ENCODE measurements at places on chromosomes 3 and 15.

- DNase-seq = no peak
Measured at GRCh38 chr15:99931703-99932603, 198.7 kb upstream of the LYSMD4 start.

DNA sequence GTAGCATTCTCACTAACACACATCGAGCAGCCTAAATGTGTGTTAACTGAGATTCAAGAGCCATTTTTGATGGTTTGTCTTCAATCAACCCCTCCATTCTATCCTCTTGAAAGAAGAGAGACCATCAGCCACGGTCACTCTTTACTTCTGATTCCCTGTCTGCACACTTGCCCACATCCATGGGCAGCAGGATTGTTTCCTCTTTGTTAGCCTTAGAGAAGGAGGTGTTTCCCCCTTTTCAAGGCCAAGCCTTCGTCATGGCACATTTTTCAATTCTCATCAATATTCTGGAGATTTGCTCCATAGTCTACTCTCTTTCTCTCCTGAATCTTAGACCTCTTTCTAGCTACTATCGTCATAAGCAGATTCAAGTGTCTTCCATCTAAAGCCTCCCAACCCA is 522.4 kb upstream of the NAALADL2 start:
- DNase-seq = peak; percentile 43

GRCh38 chr3:15113884-15114283 is 14.9 kb upstream of the RBSN start:
- no peak for DNase-seq

DNA sequence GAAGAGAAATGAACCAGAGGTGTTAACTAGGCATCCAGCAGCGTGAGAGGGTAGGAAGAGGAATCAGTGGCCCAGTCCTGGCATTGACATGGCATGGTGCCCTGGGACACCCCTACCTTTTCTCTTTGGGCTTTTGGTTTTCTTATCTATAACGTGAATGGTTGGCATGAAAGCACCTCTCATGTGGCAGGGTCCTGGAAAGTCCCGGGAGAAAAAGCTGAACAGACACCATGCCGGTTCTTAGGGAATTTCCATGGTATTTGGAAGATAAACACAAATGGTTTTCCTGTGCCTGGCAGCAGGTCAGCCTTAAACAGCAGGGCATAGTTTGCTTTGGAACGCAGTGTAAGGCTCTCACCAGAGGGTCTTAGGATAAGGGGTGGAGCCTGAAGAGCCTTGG is 15.4 kb downstream of the ARNT2 start:
- DNase-seq = no peak

DNA sequence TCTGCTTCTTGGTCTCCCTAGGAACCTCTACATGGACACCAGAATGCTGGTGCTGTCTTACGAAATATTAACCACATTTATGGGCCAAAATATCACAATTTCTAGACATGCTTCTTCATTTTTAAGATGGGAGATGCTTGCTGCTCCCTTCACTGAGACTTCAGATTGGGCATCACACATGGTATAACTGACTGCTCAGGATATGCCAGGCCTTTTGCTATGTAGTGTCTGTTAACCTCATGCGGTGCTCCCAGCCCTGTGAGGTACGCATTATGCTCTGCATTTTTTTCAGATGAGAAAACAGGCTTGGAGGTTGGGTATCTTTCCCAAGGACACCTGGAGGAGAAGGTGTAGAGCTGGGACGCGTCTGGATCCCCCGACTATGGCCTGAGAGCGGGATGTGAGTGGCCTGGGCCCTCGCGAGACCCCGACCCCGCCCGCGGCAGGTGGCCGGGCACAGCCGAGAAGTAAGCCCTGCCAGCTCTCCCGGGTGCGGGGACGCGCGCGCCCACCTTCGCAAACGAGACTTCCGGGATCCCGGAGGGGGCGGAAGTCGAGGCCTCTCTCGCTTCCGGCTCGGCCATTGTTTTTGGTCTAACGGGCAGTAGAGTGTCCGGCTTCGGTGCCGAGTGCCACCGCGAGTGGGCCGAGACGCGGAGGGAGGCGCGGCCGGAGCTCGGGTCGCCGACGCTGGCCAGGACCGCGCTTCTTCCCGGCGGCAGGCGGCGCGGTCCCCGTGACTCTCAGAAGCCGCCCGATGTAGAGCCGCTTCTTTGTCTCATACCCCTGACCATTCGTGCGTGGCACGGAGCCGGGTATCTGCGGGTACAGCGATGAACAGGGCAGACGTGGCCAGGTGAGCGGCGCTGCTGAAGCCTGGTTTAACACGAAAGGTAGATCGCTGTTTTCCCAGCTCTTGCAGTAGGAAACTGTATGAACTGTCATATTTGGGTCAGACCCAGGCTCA is at the start of gene ZKSCAN7:
Gene ZKSCAN7 (plus strand): TSS at position 568 of the 967 bp plus-strand sequence. CDS start 1,855 bp downstream, outside the sequence.
- DNase-seq = peak; percentile 65

DNA sequence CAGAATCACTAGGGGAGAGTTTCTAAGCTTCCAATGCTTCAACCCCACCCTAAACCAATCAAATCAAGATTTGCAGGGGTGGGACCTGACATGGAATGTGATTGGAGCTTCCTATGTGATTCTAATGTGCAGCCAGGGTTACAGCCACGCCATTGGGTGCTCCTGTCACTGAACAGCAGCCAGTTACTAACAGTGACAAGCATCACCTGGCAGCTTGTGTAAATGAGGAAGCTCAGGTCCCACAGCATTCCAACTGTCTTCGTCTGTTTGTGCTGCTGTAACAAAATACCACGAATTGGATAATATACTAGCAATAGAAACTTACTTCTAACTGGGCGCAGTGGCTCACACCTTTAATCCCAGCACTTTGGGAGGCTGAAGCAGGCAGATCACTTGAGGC is 294.9 kb downstream of the SHQ1 start:
- DNase-seq = no peak

- no peak for DNase-seq
Measured at GRCh38 chr3:193330555-193331204, 47.9 kb downstream of the ATP13A5 start.

GRCh38 chr3:144553301-144553700 is 581.7 kb downstream of the DIPK2A start:
- DNase-seq = no peak

DNA sequence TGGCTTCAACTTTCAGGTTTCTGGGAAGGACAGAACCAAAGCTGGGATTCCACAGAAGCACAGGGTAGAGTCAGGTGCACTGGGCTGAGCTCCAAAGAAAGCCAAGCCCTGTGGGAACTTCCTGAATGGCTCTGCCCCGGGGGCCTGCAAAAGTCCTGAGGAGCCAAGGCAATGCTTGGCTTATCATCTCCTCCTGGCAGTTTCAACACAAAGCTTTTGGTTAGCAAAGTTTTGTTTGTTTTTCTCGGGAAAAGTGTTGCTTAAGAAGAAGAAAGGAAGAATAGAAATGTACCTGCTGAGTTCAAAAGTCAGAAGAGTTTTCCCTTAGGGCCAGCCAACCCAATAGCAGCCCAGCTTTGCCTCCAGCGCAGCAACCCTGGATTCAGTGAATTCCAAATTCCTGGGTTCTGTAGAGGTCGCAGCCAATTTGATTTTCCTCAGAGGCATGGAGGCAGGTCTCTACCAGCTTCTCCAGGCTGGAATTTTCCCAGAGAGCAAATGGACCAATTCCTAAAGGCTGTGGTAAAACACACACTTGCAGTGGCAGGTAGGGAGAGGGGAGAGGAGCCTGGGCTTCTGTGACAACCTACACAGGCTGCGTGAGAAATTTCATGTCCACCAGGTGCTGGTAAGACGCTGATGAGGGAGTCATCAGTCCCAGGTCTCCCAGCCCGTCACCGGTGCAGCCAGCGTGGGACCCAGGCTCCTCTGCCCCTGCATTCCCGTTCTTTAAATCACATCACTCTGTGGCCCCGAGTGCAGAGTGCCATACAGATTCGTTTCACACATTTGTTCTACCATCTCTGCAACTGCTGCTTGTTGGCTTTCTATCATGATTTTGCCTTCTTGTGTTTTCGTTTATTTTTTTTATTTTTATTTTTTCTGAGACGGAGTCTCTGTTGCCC is 54.3 kb upstream of the SNRPA1 start:
- DNase-seq = no peak

DNA sequence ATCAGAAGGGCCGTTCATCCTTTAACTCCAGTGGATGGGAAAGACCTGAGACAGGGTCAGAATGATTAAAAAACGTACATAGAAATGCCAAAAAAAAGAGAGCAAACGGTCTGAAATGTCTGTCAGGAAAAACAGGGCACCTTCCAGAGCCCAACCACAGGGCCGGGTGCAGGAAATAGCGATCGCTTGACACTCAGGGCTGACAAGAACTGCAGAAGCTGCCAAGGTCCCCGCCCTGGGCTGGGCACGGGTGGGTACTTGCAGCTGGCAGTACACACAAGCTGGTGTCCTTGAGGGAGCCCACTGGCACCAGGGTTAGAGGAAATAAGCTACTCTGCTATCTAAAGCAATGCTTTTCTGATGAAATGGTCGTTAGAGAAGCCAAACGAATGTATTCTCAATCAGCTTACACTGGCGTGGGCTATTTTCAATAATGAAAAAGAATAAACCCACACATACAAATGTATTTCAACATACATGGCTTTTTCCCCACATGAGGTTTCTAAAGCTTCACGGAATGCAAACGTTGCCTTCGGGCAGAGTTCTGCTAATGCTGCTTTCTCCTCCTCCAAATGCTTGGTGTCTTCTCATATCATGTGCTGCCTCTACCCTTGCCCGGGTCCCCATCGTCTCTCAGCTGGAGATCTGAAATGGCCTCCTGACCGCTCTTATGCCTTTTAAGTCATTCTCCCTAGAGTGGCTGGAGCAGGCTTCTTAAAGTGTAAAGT is 15.6 kb downstream of the FRMD4B start:
- DNase-seq = peak; percentile 64

DNA sequence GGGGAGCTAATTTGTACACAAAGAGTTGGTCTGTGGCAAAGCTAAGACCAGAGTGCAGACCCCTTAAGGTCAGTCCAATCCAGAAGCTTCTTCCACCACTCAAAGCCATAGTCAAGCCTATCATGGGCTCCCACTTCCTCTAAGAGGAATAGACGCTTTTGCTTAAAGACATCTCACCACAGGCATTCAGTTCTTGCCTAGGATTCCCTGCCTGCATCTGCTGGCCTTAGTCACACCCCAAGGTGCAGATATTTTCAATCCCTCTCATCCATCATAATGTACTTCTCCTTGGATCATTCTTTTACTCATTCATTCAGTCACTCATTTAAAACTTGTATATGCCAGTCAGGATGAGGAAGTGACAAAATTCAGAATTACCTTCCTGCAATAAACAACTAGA is 179.6 kb upstream of the STT3B start:
- no peak for DNase-seq

DNA sequence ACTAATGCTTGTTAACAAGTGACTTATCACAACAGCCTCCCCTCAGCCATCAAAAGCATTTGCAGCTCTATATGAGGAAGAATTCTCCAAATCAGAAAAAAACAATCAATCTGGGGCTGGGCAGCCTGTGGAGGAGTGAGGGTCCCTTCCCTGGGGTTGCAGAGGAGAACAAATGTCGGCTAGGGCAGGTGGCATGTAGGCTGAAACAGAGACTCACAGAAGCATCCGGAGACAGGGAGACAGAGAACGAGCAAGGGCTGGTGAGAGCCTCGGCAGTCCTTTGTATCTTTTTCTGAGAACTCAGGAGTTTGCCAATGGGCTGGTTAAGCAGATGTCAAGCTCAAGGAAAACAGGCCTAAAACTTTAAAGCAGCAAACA is 15.8 kb downstream of the ITGA11 start:
- no peak for DNase-seq

GRCh38 chr15:57575363-57575762 is 16.3 kb upstream of the MYZAP start:
- no peak for DNase-seq

GRCh38 chr3:66633402-66634381 is 132.9 kb upstream of the LRIG1 start:
- no peak for DNase-seq

DNA sequence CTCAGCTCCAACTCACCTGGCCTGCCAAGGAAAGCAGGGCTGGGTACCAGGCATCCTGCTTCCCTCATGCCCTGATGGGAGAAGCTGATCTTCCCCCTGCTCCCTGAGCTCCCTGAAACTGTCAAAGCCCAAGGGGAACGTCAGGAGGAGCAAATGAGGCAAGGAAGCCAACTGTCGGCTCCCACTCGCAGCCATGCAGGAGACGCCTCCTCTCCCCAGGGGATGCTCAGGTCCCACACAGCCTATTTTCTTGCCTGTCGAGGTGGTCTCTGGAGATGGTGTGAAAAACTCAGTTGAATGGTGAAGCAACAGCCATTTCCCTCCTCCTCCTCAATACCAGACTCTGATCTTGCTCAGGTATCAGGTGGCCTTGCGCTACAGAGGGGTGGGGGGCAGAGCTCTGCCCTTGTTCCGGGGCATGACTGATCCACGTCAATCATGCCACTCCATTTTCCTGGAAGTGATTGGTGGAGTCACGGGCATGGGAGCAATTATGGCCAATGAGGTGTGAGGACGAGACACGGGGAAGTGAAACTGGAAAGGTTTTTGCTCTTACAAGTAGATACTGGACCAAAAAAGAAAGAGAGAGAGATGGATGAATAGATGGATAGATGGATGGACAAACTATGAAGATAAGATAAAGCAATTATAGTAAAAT is 58.2 kb downstream of the SLC6A1 start:
- no peak for DNase-seq

GRCh38 chr3:133213937-133214336 is 175.7 kb downstream of the TMEM108 start:
- no peak for DNase-seq

DNA sequence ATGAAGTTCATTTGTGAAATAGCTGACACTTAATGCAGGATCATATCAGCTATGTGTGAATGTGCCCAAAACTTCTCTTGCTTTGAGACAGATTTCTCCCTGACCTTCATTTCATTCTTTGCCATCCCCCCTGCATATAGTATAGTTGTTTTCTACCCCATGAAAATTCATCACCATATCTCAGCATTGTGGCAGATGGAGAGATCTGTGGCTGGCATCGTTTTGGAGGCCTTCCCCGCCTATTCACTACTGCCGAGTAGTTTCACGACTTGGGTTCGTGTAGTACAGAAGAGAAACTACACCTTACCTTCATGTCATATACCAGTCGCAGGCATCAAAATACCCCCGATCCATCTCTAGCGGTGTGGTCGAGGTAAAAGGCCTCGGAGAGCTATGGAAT is 66.2 kb upstream of the SELENOK start:
- DNase-seq = no peak

DNA sequence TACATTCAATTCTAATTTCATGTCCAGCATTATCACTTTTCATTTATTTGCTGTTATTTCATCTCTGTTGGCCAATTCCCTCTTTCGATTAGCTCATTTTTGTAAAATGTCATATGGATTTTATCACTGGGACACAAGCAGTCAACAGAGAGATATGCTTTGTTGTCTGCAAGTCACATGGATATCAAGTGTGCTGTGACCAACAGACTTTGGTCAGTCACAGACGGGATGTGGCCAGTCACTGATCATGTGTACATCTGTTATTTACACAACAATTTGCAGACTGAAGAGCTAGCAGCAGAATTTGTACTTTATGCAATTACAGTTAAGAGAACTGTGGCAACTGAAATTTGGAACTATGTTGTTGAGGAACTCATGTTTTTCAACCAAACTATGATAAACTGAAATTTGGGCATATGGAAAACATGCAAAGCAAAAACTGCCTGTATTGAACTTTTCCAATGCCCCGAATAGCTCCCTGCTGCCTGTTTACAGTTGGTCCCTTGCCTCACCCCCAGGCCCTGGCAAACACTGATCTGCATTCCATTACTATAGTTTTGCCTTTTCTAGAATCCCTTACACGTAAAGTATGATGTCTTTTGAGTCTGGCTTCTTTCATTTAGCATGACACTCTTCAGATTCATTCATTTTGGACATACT is 104.4 kb downstream of the RPL22L1 start:
- peak; percentile 2 for DNase-seq

GRCh38 chr3:27311400-27311799 is 57.8 kb downstream of the NEK10 start:
- no peak for DNase-seq

GRCh38 chr3:185264849-185265553 is 11.2 kb upstream of the EHHADH start:
- no peak for DNase-seq

Data from inflammatory macrophage (primary cell).